ENCODE measurements at places on chromosomes 2 and 18. TPM values are rescaled to one million over a fixed set of nuclear protein-coding genes. Genes with fewer than 3 reads are reported as not detected.
A peak's percentile ranks its signal among the peaks of the same experiment; 100 is the strongest.

- no peak for DNase-seq
Measured at GRCh38 chr18:448116-448790, 52.2 kb downstream of the COLEC12 start.

DNA sequence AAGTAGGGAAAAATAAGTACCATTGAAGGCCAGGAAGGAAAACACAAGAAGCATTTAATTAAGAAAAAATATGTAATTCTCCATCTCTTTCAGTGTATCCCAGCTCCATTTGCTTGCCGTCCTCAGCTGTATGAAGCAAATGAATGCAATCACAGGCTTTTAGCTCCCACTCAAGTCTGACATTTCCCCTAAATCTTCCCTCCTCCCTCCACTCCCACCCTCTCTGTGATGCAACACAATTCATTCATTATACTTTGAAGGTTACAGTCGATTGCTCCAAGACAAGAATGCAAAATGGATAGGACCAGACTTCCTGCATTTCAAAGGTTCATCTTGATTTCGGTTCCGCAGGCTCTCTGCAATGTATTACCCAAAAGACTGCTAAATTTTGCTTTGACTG lies 172.7 kb upstream of the SERPINE2 start:
- DNase-seq, result no peak

DNA sequence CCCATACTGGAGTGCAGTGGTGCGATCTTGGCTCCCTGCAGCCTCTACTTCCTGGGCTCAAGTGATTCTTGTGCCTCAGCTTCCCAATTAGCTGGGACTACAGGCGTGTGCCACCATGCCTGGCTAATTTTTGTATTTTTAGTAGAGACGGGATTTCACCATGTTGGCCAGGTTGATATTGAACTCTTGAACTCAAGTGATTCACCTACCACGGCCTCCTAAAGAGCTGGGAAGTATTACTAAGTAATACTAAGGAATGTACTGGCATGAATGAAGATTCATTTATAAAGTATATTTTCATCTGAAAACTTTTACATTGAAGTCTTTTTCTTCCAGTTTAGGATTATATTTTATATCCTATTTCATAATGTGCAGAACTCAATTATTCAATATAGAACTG lies 38.1 kb downstream of the NUP35 start:
- no peak for DNase-seq

- no peak for DNase-seq
Measured at GRCh38 chr2:6352247-6352646, 513.5 kb downstream of the CMPK2 start.

DNA sequence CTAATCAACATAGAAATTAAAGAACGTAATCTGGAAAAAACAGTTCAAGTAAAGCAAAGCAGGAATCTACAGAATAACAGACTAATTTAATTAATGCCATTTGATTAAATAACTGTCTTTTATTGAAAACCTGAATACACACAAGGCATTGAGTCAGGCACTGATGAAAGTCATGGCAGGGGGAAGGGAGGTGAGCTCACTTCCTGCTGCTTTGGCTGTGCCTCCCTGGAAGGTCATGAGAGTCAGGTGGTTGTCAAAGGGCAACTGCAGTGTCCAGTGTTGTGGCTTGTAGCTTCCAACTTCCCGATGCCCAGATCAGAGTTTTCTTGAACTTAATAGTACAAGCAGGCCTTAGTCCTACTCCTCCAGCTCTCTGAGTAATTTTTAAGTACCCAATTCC lies 180.9 kb downstream of the PID1 start:
- DNase-seq, result no peak

DNA sequence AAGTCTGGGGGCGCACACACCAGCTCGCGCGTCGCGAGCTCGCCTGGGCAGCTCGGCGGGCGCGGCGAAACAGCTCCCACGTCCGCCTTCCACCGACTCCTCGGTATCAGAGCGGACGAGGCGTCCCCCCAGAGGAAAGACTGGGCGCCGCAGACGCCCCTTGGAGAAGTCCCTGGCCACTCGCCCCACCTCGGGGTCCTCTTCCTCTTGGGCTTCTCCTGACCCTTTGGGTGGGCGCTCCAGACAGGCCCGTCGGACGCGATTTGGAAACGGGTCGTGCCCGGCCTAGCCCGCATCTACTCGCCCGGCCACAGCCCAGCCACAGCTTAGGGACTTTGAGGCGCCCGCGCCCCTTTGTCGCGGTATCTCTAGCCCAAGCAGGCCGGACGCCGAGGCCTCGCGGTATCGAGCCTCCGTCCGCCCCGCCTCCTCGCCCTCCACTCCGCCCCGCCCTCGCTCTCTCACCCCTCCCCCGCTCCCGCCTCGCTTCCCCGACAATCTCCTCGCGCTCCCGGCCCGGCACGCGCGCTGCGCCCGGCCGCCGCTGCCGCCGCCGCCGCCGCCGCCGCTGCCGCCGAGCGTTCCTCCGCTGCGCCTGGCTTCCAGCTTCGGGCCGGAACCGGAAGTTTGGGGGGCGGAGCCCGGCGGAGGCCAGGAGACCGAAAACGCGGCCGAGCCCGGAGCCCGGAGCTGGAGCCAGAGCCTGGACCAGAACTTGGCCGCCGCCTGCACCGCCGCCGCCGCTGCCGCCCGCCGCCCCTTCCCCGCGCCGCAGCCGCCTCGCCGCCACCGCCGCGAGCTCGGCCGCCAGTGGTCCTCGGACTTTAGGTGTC lies 749 bp upstream of the ACVR2A start:
- peak; percentile 63 for DNase-seq

- no peak for DNase-seq
Measured at GRCh38 chr2:88187927-88188326, 17.8 kb downstream of the THNSL2 start.

GRCh38 chr2:20449501-20450200 lies 2.8 kb downstream of the RHOB start:
- DNase-seq, result no peak

GRCh38 chr2:96158554-96158940 lies 13.3 kb upstream of the DUSP2 start:
- DNase-seq, result no peak

The NAT8 gene
- total RNA-seq, result not detected

GRCh38 chr18:65227970-65228369 lies 522.8 kb upstream of the CDH7 start:
- DNase-seq, result no peak

GRCh38 chr2:13770279-13770678 lies 862.2 kb upstream of the LRATD1 start:
- no peak for DNase-seq

DNA sequence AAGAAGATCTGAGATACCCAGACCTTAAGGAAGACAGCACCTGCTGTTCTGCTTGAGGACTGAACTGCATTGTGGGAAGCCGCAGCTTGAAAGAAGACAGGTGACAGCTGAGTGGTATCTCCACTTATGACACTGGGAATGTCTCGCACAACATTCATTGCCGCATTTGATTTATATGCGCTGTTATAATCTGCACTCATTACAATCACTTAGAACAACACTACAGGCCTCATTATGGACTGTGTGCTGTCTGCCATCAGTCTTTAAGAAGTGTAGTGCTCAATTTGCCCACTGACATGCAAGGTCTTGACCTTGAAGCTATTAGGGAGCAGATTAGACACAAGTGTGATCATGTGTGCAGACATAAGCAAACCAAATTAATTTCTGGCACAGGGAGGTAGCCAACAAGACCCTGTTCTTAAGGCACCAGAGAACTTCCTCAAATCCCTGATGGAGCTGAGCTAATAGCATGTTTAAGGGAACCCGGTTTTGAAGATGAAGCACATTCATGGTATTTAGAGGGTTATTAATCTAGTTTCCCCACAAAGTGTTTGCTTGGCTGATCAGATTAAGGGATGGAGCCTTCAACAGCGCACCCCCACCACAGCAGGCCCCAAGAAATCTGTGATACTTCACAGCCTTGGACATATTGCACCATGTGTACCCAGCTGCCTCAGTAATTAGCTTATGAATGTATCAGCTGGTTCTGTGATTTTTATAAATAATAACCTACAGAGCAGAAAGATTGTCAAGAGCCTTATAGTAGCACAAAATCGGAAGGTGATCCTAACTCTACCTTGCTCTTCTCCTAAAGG lies 146.8 kb downstream of the SATB2 start:
- DNase-seq, result no peak

DNA sequence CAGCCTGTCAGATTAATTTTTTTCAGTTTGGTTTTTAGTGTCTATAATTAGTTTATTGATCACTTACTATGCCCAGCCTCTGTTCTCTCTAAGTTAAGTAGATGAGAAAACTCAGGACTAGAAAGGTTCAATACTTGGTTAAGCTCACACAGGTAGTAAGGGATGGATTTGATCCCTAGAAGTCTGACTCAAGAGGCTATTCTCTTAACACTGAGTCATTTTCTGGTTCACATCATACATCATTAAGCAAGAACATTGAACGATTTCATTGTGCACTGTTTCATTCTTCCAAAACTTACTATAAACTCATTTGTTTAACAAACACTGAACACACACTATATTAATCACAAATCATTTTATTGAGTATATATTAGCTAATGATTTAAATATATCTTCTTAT lies 54.1 kb upstream of the SLC38A11 start:
- no peak for DNase-seq

DNA sequence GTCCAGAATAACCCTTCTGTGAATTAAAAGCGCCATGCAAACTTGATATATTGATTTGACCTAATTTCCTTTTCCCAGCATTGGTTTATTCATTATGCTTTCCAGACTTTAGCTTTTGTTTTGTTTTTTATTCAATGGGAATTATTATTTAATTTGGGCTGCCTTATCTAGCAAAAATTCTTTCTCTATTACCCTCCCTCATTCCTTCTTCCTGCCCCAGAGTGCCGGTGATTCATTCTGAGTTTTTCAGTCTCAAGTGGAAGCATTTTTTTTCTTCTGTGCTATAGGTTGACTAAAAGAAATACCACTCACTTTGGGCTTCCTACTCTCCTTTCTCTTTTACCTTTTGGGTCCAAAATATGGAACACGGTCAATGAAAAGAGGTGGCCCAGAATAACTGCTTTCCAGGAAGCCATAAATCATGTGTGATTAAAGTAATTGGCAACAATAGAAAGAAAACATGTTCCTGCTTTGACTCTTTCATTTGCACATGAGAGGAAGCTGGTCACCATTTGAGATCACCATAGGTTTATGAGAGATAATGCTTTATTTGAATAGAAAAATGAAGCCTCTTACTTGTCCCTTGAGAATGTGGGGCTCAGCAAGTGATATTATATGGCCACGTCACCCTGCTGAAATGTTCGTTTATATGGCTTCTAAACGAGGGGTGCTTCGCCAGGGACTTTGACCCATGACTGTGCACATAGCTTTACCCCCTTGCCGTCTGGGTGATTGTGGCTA lies 422.8 kb upstream of the ZEB2 start:
- DNase-seq, result peak; percentile 41

The EGR4 gene
- not detected for total RNA-seq

DNA sequence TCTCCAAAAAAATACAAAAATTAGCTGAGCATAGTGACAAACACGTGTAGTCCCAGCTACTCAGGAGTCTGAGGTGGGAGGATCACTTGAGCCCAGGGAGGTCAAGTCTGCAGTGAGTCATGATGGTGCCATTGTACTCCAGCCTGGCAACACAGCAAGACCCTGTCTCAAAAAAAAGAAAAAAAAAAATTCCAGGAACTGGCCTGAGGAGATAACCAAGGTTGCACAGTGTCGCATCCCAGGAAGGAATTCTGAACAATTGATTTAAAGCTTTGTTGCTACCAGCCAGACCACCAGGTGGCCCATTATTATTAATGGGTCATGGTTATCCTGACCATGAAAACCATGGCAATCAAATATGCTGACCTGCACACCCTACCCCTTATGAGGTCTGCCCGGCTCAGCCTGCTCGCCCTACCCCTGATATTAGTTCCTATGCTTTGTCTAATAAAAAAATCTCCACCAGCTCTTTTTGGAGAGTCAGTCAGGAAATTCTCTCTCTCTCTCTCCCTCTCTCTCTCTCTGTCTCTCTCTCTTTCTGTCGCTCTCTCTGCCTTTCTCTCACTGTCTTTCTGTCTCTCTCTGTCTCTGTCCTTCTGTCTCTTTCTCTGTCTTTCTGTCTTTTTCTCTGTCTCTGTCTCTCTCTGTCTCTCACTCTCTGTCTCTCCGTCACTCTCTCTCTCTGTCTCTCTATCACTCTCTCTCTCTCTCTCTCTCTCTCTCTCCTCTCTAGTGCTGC lies 73.7 kb downstream of the NCAPH start:
- no peak for DNase-seq

The MAP3K19 gene
- not detected for total RNA-seq

- no peak for DNase-seq
Measured at GRCh38 chr2:18527822-18528221, 32.6 kb downstream of the RDH14 start.

DNA sequence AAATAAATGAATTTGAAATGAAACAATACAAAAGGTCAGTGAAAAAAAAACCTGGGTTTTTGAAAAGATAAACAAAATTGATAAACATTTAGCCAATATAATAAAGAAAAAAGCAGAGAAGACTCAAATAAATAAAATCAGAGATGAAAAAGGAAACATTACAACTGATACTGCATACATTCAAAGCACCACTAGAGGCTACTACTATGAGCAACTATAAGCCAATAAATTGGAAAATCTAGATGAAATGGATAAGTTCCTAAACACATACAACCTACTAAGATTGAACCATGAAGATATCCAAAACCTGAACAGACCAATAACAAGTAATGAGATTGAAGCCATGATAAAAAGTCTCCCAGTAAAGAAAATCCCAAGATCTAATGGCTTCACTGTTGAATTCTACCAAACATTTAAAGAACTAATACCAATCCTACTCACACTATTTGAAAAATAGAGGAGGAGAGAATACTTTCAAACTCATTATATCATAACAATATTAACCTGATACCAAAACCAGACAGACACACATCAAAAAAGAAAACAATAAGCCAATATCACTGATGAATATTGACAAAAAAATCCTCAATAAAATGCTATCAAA lies 80.8 kb upstream of the CERS6 start:
- DNase-seq, result no peak

The SIX2 gene
- total RNA-seq, result 0.14 TPM

GRCh38 chr2:145813481-145813880 lies 1293.6 kb upstream of the ZEB2 start:
- no peak for DNase-seq

DNA sequence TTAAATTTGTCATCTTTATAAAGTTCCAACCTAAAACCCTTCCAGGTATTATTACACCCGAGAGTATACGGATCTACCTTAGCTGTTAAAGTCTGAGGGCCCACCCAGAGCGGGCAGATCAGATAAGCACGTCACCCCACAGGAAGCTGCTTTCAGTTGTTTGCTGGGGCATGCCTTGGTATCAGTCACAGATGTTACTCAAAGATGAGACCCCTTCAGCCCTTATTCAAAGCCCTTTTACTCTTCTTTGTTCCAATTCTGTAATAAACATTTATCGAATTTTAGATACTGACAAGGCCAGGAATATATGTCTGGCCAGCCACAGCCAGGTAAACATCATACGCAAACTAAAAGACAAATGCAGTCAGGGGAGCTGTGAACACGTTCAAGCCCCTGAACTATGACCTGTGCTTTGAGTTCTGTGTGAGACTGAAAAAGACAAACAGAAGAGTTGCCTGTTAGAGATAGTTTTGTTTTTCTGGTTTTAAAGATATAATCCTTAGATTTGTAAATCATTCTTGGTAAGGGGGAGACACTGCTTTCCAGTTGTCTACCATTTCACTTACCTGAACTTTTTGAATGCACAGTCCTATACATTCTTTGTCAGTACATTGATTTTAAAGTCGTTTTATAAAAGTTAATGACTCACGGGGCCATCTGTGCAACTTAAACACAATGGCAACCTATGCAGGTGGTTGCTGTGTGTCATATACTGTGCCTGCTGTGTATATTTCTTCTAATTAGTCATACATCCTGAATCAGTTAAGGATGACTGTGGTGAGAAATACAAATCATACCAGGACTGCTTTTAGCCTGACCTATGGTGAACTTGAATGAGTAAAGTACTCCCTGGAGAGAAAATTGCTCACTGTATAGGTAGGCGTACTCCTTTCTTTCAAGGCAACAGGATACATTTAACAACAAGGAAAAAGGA lies 100.5 kb upstream of the ITPRID2 start:
- DNase-seq, result peak; percentile 94

The GKN1 gene
- not detected for total RNA-seq

The KCNS3 gene
- 2.6 TPM for total RNA-seq

Data from pulmonary artery endothelial cell (primary cell).